ENCODE measurements at places on chromosomes 1 and 21.

DNA sequence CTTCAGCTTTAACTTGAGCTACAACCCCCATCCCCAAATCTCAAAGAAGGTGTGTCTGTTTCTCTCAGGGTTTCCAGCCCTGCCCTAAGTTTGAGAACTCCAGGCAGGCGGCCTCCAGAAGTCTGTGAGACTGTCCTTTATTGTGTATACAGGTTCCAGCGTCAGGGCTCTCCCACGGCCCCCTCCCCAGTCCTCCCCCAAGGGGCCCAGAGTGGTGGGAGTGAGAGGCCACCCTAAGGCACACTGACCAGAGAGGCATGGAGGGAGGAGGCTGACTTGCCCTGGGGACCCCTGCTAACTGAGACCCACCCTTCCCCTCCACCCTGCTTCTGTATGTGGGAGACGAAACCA lies 4.0 kb downstream of the HSPB7 start:
- no peak for DNase-seq

GRCh38 chr1:70737125-70737524 lies 310.5 kb downstream of the PTGER3 start:
- no peak for DNase-seq

GRCh38 chr1:51025374-51025773 lies 55.3 kb downstream of the CDKN2C start:
- DNase-seq: no peak

DNA sequence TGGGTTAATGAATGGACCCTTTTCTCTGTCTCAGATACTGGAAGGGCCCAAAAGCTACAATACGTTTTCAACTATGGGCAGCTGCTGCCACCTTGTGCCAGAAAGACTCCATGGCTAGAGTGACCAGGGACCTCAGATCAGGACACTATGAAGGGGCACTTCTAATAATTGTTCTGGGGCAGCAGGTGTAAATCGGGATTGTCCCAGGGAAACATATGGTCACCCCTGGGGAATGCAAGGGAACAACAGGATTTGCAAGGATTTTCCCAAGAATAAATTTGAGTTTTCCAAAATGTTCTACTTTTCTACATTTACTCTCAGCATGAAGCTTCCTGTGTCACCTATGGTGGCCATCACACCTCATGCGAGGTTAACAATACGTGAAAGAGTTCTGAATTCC lies 12.0 kb upstream of the FCAMR start:
- peak; percentile 52 for DNase-seq

- DNase-seq: no peak
Observed at GRCh38 chr1:65079941-65080340, 68.1 kb upstream of the AK4 start.

DNA sequence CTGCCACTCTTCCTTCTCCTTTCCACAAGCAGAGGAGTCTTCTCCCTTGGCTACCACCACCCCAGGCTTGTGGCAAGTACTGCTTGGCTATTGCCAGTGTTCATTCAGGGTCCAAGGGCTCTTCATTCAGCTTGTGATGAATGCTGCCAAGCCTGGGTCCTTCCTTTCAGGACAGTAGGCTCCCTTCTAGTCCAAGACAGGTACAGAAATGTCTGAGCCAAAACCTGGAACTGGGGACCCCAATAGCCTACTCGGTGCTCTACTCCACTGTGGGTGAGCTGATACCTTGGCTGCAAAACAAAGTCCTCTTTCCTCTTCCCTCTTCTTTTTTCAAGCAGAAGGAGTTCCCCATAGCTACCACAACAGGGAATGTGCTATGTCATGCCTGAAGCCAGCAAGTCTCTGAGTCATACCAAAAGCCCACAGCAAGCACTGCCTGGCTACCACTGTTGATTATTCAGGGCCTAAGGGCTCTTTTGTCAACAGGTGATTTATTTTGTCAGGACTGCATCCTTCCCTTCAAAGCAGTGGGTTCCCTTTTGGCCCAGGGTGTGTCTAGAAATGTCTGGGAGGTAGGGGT lies 268.9 kb downstream of the HHAT start:
- no peak for DNase-seq

GRCh38 chr1:186680245-186681061 lies at the start of gene PTGS2:
Gene PTGS2 (minus strand): TSS chr1:186680423. CDS start chr1:186680290, 133 bp downstream.
- DNase-seq: peak; percentile 92

DNA sequence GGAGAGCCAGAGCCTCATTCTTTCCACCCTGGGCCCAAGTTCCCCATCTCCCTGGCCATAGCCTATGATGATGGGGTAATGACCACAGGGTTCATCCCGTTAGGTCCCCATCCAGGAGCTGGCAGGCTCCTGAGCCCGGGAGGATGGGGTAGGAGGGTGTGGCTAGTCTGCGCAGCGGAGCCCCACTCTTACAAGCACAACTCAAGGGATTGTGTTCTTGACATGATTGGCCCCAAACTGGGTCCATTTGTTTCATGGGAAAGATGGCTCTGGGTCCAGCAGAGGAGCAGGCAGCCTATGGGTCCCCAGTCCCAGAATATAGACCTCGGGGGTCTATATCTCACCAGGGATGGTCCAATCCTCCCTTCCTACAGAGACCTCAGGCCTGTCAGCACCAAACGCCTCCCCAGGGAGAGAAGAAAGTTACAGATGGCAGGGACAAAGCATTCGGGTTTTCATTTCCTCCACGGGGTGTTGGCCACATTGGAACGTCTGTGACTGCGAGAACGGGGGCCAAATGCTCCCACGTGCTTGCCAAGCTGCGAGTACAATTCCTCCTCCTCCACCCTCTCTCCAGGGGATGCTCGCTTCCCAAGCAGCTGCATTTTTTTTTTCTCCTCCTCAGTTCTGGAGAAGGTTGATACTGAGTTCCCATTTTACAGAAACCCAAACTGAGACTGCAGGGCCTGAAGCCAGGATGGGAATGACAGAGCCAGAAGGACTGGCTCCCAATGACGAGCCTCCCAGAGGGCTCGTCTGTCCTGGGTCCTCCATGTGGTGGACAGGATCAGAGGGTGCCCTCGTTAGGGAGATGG lies 71.0 kb downstream of the DHRS3 start:
- no peak for DNase-seq

- no peak for DNase-seq
Observed at GRCh38 chr1:178121883-178122282, 28.0 kb downstream of the RASAL2 start.

DNA sequence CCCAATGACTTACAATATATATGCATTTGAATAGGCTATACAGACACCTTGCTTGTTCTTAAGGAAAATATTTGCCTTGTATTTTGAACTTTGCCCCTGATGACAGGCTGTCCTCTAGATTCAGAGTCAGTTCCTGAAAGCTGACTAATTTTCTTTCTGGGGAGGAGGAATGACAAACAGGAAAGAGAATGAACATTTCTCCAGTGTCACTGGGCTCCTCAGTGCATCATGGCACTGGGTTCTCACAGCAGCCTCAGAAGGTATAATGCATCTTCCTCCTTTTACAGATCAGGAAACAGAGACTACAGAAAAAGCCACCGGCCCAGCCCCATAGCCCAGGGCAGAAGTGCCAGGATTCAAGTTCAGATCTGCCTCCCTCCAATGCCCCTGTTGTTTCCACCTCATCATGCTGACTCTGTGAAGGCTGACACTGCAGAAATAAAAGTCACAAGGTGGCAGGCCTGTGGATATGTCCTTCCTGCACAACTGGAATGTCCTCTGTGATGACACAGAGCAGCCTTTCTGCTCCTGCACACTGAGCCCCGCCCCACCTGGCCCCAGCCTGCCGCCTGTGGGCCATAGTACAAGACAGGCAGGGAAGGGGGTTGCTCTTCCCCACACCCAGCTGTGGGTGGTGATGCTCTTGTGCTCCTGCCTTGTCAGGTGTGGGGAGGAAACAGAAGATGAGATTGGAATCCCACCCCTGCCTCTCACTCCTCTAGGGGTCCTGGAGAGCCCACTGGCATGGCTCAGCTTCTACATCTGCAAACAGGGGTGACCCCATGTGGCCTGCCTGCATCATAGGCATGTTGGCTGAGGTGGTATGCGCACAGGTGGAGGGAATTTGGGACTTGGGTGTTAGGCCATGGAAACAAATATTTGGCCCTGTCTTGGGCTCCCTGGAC lies 6.4 kb downstream of the TTC22 start:
- DNase-seq: no peak

DNA sequence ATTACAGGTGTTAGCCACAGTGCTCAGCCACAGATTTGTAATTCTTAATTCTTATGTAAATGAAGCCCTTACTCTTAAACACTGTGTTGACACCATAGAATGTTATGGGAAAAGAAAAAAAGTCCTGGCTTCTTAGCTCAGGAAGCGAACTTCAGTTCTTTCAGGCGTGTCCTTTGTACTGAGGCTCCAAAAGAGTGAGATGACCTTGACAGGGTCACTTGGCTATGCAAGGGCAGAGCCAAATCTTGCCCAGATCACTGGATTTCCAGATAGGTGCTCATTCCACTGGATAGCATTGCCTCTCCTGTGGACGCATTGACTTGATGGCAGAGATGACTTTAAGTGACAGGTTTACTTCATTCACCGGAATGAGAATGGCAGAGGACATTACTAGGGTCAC lies 4.8 kb downstream of the NFYC start:
- DNase-seq: no peak

DNA sequence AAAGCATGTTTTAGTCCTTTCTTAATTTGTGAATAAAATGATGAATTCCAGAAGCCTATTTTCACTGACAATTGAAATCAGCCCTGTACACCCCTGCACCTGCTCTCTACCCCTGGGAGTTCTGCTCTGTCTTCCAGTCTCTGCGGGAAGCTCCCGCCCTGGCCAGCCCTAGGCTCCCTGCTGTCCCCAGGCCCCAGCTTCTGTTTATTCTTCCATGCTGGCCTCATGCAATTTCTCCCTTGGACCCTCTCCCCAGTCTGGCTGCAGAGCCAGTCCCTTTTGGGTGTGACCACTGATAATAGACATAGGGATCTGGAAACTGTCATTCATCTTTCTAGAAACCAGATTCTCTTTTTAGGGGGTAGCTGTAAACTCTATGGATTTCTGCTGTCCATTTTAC lies 258.6 kb downstream of the GRIK3 start:
- no peak for DNase-seq

DNA sequence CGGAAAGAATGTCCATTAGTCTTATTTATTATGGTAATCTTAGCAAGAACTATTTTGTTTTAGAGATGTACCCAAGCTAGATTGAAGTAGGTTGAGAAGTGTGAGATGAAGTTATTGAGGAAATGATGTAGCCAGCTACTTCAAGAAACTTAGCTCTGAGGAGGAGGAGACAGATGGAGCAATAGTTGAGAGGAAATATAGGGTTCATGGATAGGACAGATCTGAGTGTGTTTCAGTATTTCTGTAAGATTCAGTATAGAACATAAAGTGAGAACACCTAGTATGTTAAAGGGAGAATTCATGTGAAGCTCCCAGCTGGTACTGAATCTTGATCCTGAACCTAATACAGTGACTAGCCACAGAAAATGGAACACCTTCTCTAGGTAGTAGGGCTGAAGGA lies 28.9 kb downstream of the TSNAX start:
- DNase-seq: no peak

GRCh38 chr1:145937436-145937835 lies 10.2 kb upstream of the RBM8A start:
- no peak for DNase-seq

GRCh38 chr1:209010475-209011230 lies 572.9 kb upstream of the CAMK1G start:
- DNase-seq: no peak

- DNase-seq: no peak
Observed at GRCh38 chr21:42931560-42932235, 6.3 kb upstream of the ERVH48-1 start.

- no peak for DNase-seq
Observed at GRCh38 chr1:203548892-203549291, 54.9 kb downstream of the OPTC start.

DNA sequence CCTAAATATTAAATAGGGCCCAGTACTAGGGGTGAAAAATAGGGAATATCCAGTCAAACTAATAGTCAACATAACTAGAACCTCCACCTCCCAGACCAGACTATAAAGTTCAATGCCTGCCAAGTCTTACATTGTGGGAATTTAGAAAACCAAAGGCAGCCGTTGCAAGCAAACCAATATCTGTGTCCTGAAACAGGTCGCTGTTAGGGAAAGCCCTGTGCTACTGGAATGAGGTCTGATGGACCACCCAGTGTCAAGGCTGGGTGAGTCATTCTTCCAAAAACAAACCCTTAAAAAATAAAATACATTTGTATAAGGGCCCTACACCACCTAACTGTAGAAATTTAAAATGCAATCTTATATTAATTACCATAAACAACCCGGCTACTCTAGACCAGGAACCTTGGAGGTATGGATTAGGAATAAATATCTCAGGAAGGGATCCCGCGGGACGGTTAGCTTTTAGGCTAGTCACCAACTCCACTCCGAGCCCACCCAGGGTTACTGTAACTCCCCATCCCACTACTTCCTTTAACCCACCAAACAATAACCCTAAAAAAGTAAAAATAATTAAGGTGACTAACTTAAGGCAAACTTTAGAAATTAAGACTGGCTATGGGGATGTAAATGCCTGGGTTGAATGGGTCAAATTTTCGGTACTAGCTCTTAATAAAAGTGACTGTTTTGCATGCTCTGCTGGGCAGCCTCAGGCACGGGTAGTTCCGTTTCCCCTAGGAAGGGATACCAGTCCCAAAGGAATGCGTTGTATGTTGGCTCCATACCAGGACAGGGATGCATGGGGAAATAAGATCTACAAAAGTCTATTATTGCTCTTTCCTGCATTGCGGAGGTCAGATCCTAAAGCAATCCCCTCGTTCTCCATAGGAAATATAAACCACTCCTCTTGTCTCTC lies 65.4 kb upstream of the TLR5 start:
- DNase-seq: no peak

DNA sequence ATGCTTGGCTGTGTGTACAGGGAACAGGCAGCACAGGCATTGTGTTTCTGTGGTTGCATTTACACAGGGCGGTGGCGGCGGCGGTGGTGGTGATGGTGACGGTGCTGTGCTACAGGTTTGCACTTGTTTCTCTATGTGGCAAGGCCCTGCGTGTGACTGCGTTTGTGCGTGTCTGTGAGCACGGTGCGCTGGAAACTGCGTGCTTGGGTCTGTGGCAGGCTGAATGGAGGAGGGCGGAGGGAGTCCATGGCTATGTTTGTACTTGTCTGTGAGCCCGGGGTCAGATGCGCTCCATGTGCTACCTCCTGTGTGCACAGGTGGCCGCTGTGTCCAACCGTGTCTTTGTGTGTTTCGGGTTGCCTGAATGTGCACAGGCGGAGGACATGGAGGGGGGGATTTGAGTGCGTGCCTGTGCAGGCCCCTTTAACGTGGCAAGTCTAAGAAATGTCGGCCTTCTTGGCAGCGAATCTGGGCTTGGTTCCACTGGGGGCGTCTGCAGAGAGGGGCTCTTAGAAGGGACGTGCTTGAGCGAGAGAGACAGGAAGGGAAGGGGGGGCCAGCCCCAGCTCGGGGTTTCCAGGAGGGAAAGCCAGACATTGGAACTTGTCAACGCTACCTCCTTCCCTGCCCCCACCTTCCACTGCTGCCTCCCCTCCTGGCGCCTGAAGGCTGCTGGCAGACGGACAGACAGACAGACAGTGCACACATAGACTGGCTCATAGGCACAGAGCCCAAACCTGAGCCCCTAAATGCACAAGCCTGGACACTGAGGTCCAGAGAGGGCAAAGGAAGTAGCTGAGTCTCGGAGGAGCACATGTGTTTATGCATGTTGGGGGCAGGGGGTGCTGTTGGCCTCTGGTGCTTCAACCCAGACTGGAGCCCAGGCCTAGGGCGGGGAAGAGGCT lies 32.7 kb upstream of the WASF2 start:
- peak; percentile 49 for DNase-seq

All from D341Med (cell line).